ENCODE measurements at places on chromosomes 13 and 19.

GRCh38 chr13:46315491-46316075 lies 71.5 kb downstream of the RUBCNL start:
- no peak for DNase-seq

GRCh38 chr19:47296036-47296435 lies 13.6 kb upstream of the C5AR1 start:
- DNase-seq, result peak; percentile 67

- no peak for DNase-seq
Observed at GRCh38 chr13:48873587-48873986, 102.1 kb upstream of the FNDC3A start.

GRCh38 chr13:95023405-95023804 lies 277.8 kb downstream of the ABCC4 start:
- no peak for DNase-seq

GRCh38 chr13:32496599-32497160 lies 41.9 kb downstream of the N4BP2L2 start:
- DNase-seq, result no peak

Data from stimulated activated naive CD4-positive, alpha-beta T cell (primary cell).